Muscle of leg (tissue), 16 donors: ENCODE measurements at places on chromosomes 16 and 17.
A peak's percentile ranks its signal among the peaks of the same experiment; 100 is the strongest.

DNA sequence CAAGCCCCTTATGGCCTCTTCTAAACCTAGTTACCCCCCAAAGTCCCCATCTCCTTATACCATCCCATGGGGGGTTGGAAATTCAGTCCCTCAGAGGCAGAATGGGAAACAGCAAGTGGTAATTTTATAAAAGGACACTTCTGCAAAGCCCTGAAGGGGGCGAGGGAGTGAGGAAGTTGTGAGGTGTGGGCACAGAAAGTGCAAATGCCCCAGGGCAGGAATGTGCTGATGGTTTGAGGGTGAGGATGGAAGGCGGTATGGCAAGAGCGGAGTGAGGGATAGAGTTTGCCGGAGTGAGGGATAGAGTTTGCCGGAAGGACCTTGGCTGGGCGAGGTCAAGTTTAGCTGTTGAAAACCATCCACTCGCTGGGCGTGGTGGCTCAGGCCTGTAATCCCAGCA is 52.7 kb downstream of the HAPSTR1 start:
- no peak for DNase-seq

GRCh38 chr17:7839190-7839875 is 5.3 kb downstream of the KDM6B start:
- no peak for DNase-seq

- no peak for DNase-seq
Measured at GRCh38 chr17:36001862-36002603, 680 bp upstream of the CCL15 start.

DNA sequence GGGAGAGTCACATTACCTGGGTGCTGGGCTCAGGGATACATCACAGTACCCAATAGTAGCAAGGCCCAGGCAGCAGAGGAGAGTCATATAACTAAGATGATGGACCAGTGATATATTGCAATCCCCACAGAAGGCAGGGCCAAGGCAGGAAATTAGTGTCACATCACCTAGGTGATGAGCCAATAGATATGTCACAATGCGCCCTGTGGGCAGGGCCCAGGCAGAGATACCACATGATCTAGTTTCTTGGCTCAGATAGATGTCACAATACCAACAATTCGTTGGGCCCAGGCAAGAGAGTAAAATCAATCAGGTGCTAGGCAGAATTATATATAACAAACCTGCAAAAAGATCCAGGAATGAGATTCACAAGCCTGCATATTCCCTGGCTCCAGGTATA is 2111.5 kb downstream of the TP53TG3F start:
- no peak for DNase-seq

GRCh38 chr17:70653850-70654249 is 484.5 kb downstream of the KCNJ2 start:
- no peak for DNase-seq

GRCh38 chr17:48579760-48580554 is 1.8 kb upstream of the HOXB4 start:
- peak; percentile 34 for DNase-seq

GRCh38 chr16:88062341-88063210 is 111.3 kb downstream of the BANP start:
- peak; percentile 76 for DNase-seq

- peak; percentile 70 for DNase-seq
Measured at GRCh38 chr17:80393241-80393890, 21.6 kb upstream of the ENDOV start.

- peak; percentile 50 for DNase-seq
Measured at GRCh38 chr17:48678141-48678971, 44.0 kb downstream of the PRAC1 start.

DNA sequence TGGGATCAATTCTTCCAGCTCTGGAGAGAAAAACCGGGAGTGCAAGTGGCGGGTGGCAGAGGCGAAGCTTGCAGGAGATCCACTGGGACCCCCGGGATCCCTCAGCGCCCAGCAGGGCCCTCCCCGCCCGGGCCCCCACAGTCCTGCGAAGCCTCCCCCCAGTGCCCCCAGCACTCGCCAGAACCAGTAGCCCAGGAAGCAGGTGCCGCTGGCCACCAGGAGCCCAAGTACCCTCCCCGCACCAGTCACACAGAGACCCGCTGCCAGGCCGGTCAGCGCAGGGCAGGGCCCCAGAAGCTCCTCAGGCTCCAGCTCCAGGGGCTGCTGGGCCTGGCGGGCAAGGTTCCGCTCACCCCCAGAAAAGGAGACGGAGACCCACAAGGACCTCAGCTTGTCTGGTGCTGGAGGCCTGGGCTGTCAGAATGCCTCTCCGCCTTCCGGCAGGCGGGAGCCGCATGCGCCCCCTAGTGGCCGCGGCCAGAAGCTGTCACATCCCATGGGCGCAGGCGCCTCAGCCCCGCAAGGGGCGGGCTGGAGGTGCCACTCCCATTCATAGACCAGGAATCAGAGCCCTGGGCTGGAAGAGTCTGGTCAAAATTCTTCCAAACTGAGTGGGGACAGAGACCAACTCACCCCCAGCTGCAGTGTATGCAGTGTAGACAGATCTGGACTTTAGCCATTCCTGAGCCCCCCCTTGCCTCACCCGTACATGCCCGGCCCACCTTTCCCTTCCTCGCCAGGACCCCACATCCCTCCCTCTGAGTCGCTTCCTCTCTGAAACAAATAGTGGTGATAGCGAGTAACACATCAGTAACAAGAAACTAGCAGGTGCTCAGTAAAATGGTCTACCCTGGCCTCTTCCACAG is 1002.3 kb downstream of the KCNJ18 start:
- no peak for DNase-seq

DNA sequence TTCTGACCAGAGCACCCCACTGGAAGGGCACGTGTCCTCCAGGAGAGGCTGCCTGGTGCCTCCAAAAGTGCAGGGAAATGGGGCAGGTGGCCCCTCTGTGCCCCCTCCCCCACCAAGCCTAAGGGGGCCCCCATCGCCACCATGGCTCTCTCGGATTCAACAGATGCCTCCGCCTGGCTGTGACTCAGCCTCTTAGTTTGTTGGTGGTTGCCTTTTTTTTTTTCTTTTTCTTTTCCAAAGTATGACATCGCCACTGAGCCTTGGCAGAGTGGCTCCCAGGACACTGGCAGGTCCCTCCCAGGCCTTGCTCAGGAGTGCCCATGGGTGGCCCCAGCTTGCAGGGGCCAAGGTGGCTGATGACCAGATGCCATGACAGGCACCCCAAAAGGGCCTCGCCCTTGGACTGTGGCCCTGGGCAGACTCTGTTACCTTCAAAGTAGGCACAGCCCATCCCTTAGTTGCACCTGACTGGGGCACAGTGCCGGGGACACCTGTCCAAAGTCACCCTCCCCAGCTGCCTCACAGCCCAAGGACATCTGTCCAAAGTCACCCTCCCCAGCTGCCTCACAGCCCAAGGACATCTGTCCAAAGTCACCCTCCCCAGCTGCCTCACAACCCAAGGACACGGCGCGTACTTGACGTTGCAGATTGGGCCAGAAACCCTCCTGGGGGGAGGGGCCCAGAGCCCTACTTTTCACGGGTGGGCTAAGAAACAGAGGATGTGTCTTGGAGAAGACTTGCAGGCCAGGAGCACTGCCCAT is 29.6 kb downstream of the NPTX1 start:
- DNase-seq, result no peak

DNA sequence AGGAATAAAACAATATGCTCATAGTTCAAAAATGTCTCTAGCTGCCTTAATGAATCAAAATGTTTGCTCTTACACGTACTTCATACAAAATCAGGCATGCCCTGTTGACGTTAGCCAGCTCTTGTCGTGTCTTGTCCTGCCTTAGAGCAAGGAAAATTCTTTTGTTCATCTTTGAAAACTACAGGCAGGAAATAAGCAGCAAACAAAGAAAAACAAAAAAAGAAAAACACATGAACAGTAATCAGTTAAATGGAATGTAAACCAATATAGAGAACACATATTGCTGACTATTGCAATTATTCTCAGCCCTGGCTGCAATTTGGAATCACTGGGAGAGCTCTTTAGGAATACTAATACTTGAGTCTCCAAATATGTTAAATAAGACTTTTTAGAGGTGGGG is 1.7 kb downstream of the CAPNS2 start:
- peak; percentile 69 for DNase-seq
